ENCODE measurements at places on chromosomes 1 and 21. TPM values are rescaled to one million over a fixed set of nuclear protein-coding genes. Genes with fewer than 3 reads are reported as not detected.

Gene TMEM61
- total RNA-seq: not detected

Gene C8A
- not detected for total RNA-seq

Gene KLHDC8A
- total RNA-seq: 27.5 TPM

Gene CELA3A
- not detected for total RNA-seq

Gene LCE3C
- total RNA-seq: not detected

Gene SELE
- 0.74 TPM for total RNA-seq

Gene LPAR3
- total RNA-seq: 0.74 TPM

Gene GDAP2
- 47.5 TPM for total RNA-seq

Gene LORICRIN
- total RNA-seq: 0.25 TPM

Gene UBASH3A
- not detected for total RNA-seq

Gene ELAPOR1
- 15.0 TPM for total RNA-seq

Gene RIPK4
- total RNA-seq: not detected

Gene B4GALT2
- 50.4 TPM for total RNA-seq

Gene CLDN8
- not detected for total RNA-seq

Gene TFAP2E
- total RNA-seq: 0.74 TPM

Gene TMEM52
- 0.98 TPM for total RNA-seq

Gene EXTL1
- 0.98 TPM for total RNA-seq

Gene SGIP1
- total RNA-seq: 78.2 TPM

Gene CD48
- not detected for total RNA-seq

Gene SLC2A5
- 1.2 TPM for total RNA-seq

Gene SPRR2F
- not detected for total RNA-seq

Gene GUCA2A
- not detected for total RNA-seq

Gene KIF2C
- total RNA-seq: 2.2 TPM

Gene C4BPB
- total RNA-seq: not detected

Gene CLIC6
- 0.25 TPM for total RNA-seq

Gene SPATA6
- total RNA-seq: 7.9 TPM

Gene OPRD1
- 0.25 TPM for total RNA-seq

Data from temporal lobe (tissue), 4 donors.